CD4-positive, alpha-beta T cell treated with Interleukin-12 subunit alpha and Interleukin-12 subunit beta, for 1 hour (primary cell): ENCODE measurements at places on chromosomes 3 and 15.
A peak's percentile ranks its signal among the peaks of the same experiment; 100 is the strongest.

GRCh38 chr3:197002701-197003454 lies 26.7 kb downstream of the MELTF start:
- peak; percentile 87 for DNase-seq

- no peak for DNase-seq
Measured at GRCh38 chr3:330494-331115, 134.0 kb downstream of the CHL1 start.

- no peak for DNase-seq
Measured at GRCh38 chr3:111568911-111569310, 26.2 kb downstream of the ZBED2 start.

DNA sequence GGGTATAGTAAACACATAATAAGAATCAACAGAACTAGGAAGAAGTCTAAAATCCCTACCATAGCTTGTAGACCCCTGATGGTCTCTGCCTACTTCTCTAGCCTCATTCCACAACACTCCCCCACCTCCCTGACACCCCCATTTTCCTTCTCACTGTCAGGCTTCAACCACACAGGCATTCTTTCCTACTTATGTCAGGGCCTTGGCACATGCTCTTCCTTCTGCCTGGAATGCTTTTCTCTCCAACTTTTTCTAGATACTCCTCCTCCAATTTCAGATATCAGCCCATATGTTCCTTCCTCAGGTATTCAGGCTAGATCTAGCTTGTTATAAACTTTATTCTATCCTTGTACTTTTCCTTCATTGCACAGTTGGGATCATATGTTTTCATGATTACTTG lies 106.0 kb upstream of the MRPL3 start:
- no peak for DNase-seq

DNA sequence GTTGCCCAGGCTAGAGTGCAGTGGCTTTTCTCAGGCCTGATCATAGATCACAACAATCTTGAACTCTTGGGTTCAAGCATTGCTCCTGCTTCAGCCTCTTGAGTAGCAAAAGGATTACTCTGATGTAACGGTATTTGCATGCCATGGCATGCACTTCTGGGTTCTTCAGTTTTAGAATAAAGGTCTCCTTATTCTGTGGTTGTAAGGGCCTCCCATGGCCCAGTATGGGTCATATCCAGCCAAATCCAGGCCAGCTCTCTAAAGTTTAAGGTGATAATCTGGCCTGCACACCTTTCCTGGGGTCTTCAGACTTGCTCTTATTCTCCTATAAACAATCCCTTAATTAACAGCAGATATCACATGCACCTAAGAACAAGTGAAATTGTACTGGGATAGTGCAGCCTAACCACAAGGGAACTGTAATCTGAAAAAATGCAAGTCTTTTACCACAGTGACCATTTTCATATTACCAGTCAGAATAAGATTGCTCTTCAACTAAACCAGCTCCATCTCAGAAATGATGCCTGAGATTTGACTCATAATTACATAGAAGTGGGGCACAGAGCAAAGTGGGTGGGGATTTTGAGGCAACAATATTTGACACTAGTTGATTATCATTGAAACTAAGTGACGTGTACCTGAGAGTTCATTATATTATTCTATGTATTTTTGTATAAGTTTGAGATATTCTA lies 25.4 kb downstream of the COMMD2 start:
- no peak for DNase-seq

GRCh38 chr15:52284164-52284563 lies 11.4 kb downstream of the MYO5C start:
- DNase-seq, result no peak

- no peak for DNase-seq
Measured at GRCh38 chr15:97875513-97876280, 84.8 kb upstream of the ARRDC4 start.
